Fibroblast of the aortic adventitia (primary cell): ENCODE measurements at places on chromosomes 3 and 15. TPM values are rescaled to one million over a fixed set of nuclear protein-coding genes. Genes with fewer than 3 reads are reported as not detected.

The COL6A6 gene
- total RNA-seq: 18.6 and 20.7 TPM in 2 replicates

The VGLL3 gene
- 38.8 and 47.4 TPM in 2 replicates for total RNA-seq

The CACNA2D3 gene
- 0.45 TPM in 1 of 2 replicates, not detected in the other for total RNA-seq

The GOLGA6D gene
- total RNA-seq: not detected in 2 replicates

The ASB14 gene
- under 0.01 TPM in 1 of 2 replicates, not detected in the other for total RNA-seq

The IL12A gene
- total RNA-seq: 1.1 and 1.2 TPM in 2 replicates

The EPHB1 gene
- 1.2 and 3.0 TPM in 2 replicates for total RNA-seq

The LRTM1 gene
- total RNA-seq: not detected in 2 replicates

The UROC1 gene
- not detected in 2 replicates for total RNA-seq

The MAPK6 gene
- total RNA-seq: 32.3 and 74.9 TPM in 2 replicates

The RLBP1 gene
- total RNA-seq: not detected in 2 replicates
